Omental fat pad (tissue), 4 donors: ENCODE measurements at places on chromosomes 11 and 22.

GRCh38 chr11:41235668-41236067 is 223.8 kb downstream of the LRRC4C start:
- DNase-seq: no peak

DNA sequence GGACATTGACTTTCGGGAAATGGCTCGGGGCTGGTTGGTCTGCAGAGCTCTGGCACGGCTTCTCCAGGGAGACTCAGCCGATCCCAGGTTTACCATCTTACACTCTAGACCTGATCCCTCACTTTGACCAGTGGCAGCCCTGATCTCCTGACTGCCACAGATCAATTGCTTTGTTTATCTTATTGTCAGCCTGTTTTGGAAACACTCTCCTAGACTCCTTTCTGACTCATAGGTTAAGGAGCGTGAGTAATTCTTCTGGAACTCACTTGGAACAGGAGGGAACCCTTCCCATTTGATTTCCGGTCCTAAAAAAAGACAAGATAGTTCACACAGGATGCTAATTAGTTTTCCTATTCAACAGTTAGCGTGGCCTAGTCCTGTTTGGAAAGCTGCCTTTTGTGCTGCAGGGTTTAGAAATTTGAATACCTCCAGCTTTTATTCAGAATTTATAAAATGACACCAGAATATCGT is 16.0 kb upstream of the BMAL1 start:
- no peak for DNase-seq

GRCh38 chr11:41254966-41255365 is 204.5 kb downstream of the LRRC4C start:
- DNase-seq: no peak

GRCh38 chr11:113937918-113938317 is 33.3 kb downstream of the HTR3B start:
- no peak for DNase-seq

- DNase-seq: no peak
Measured at GRCh38 chr11:102788334-102788995, 8.0 kb upstream of the MMP10 start.

- DNase-seq: no peak
Measured at GRCh38 chr11:121421149-121421901, 30.8 kb upstream of the SORL1 start.

GRCh38 chr11:16775614-16776283 is 37.3 kb downstream of the C11orf58 start:
- no peak for DNase-seq

GRCh38 chr11:75196426-75196825 is 44.1 kb upstream of the TPBGL start:
- no peak for DNase-seq

- no peak for DNase-seq
Measured at GRCh38 chr11:119730789-119731386, 1.9 kb upstream of the NECTIN1 start.

DNA sequence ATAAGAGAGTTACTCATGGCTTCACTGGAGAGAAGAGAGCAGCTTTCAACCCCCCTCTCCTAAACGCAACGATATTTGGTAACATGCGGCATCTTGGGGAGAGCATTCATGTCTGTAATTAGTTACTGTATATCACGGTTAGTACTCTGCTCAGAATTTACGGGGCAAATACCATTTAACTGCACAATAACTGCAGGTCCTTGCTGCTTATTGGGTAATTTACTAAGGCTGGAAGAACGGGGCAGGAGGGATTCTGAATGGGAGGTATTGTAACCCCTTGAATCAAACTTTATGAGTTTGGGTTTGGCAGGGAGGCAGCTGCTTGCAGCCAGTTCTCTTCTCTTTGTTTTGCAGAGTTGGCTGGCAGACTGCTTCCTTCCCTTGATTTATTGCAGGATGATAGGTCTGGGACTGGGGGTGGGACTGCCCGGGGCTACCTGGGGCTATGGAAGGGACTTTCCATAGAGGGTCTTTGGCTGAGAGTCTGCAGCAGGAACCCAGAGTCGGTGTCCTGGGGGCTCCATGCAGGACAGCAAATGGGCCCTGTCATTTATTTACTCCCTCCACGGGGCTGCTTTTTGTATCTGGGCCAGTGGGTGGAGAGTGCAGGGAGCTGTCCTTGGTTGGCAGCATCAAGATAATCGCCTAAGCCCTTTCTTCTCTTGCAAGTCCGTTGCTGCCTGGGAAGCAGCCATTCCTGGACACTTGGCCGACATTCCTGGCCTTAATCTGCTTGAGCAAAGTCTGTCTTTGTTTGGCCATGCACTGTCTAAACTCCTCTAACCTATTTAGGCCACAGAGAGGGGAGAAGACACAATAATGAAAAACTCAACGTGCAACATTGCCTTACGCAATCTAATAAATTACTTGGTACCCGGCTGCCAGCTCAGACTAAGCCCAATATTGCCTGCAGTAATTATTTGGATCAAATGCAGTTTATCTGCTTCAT is 188.9 kb downstream of the ST3GAL4 start:
- no peak for DNase-seq

DNA sequence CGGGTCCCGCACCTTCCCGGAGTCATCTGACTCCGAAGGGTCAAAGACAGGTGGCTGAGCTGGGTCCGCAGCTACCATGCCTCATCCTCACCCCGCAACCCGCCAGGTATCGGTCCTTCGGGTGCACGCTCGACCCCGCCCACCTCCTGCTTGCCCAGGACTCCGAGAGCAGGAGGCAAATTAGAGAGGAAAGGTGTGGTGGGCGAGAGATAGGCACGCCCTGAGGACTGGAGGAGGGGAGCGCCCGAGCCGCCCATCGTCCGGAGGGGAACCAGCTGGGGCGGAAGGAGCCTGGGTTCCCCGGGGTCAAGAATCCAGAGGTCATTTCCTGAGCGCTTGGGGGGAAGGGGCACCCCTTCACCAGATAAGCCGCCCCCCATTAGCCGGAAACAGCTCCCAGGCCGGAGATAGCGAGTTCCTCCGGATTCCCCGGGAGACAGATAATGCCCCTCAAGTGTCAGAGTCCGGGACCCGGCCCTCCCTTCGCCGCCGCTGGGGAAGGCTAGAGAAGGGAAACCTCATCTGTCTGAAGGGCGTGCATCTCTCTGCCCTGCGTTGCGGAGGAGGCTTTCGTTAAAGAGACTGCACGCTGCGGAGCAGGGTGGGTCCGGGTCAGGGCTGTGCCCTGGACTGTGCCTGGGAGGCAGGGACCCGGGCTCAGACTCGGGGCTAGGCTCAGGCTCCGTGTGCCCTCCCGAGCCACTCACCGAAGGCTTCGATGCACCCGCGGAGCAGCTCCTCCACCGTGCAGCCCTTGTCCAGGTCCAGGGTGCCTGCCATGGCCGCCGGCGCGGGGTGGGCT is 1.7 kb downstream of the RASGRP2 start:
- DNase-seq: no peak

DNA sequence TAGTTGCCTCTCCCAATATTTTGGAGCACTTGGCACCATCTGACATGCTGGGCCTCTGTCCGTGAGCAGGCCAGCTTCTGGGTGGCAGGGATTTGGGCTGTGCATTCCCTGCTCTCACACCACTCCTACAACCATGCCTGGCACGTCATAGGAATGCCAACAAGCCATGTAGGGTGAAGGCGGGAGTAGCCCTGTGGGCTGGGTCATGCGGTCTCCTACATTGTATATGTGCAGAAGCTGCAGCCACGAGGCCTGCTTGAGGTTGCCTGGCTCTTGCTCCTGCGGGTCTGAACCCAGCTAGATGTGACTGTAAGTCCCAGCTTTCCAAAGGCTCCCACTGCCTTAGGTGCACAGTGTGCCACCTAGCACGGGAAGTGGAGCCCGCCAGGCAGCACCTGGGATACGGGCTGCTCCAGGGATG is 14.5 kb downstream of the MYEOV start:
- no peak for DNase-seq

DNA sequence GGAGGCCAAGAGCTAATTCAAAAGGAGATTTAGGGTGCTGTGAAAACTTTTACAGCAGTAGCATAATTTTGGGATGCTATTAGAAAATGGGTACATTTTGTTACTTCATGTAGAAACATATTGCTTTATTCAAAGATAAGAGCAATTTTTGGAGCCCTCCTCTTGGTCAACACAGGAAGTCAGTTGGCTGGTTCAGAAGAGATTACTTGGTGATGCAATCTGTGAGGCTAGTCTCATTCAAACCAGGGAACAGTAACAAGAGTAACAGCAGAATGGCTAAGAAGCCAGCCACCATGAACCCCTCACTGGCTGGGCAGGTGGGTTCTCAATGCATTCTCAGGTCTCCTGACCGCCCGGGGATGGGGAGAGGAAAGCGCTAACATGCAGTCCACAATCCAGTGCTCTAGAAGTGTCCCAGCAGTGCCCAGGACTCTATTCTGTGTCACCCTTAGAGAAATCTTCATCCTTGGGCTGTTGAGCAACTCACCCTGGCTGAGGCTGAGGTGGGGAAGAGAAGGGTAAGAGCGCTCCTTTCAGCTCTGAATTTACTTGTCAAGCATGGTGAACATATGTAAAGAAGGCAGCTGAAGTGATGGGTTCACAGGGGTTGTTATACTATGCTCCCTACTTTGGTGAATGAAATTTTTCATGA is 262.2 kb upstream of the UBASH3B start:
- no peak for DNase-seq

GRCh38 chr11:62370743-62371440 is 33.6 kb downstream of the ASRGL1 start:
- DNase-seq: no peak

DNA sequence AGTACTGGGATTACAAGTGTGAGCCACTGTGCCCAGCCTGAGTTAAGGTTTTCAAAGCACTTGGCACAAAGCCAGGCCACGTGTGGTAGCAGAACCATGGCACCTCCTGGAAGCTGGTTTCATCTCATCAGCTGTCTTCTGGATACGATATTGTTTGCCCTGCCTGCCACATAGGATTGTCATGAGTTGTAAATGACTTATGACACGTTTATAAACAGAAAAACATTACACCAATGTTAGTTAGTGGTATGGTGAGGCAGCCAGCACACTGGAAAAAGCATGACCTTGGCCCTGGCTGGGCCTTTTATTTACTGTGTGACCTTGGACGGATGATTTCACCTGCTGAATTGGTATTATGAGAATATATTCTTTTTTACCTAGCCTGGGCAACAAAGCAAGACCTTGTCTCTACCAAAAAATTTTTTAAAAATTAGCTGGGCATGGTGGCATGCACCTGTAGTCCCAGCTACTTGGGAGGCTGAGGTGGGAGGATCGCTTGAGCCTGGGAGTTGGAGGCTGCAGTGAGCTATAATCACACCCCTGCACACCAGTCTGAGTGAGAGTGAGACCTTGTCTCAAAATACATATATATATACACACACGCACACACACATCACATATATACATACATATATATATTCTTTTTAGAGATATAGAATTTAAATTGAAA is 24.0 kb upstream of the MYH9 start:
- no peak for DNase-seq

DNA sequence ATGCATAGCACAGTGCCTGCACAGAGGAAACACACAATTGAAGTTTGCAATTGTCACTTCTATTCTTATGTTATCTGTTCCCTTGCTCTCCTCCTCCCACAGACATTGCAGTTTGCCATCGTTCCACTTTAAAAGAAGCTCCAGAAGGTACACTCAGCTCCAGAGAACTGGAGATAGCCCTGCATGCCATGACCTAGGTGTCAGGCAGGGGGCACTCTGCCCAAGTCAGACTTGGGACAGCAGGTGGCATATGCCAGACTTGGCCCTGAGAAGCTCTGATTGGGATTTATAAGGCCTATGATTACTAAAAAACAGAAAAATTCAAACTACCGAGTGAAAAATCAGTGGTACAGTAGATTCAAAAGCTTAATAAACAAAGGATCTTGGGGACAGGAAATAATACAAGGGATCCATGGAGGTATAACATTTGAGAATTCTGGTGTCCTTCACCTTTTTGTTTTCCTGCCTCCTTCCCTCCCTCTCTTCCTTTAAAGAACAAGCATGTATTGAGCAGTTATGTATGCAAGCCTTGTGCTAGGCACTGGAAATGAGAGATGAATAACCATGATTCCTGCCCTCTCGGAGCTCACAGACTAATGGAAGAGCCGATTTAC is 40.0 kb downstream of the TENM4 start:
- no peak for DNase-seq

- no peak for DNase-seq
Measured at GRCh38 chr11:100719362-100719761, 32.3 kb downstream of the ARHGAP42 start.

- DNase-seq: no peak
Measured at GRCh38 chr22:19290400-19291217, 910 bp downstream of the CLTCL1 start.

GRCh38 chr22:20135265-20135664 is 3.7 kb downstream of the ZDHHC8 start:
- DNase-seq: no peak

DNA sequence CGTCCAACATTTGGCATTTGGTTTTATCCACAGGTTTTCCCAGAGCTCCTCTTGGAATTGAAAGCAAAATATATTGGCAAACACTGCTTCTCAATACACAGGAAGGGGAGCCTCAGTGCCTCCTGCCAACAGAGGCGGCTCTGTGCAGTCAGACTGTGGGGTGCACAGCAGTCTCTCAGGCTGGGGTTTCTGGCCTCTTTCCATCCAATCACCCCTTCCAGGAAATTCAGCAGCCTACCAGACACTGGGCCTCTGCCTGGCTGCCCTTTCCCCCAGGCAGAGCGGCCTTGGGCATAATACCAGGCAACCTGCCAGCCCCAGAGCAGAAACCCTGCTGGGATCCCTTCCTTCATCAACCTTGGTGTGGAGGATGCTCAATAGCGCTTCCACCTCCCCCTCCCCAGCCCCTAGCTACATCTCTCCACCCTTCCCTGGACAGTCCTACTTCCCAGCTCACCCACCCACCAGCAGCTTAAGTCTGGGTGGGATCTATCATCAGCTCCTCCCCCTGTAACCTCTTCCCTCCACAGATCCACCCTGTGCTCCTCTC is 17.8 kb upstream of the RAPSN start:
- no peak for DNase-seq

- DNase-seq: no peak
Measured at GRCh38 chr22:28600546-28601143, 79.0 kb downstream of the TTC28 start.
